Muscle of arm (tissue), 14 donors: ENCODE measurements at places on chromosomes 2 and 18. TPM values are rescaled to one million over a fixed set of nuclear protein-coding genes. Genes with fewer than 3 reads are reported as not detected.

Gene UGT1A5
- not detected for polyA plus RNA-seq

Gene ATG4B
- 50.2 TPM for polyA plus RNA-seq

Gene CD207
- not detected for polyA plus RNA-seq

DNA sequence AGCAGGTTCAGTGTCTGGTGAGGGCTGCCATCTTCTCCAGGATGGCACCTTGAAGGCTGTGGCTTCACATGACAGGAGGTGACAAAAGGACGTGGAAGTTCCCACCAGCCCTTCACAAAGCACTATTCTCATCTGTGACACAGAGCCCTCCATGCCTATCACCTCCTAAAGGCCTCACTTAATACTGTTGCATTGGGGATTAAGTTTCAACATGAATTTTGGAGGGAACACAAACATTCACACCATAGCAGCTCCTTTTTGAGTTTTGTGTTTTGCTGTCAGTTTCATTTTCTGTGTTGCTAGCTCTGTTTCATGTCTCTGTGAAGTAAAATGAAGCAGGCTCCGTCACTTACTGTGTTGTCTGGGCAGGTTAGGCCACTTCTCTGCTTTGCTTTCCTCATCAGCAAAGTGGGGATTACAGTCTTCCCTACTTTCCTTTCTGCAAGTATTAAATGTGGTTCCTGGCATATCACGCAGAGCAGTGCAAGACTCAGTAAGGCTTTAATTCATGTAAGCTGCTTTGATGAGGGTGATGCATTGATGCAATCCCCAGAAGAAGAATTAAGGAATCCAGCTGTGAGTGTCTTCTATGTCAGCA is 31.6 kb downstream of the LIMS1 start:
- DNase-seq: no peak

DNA sequence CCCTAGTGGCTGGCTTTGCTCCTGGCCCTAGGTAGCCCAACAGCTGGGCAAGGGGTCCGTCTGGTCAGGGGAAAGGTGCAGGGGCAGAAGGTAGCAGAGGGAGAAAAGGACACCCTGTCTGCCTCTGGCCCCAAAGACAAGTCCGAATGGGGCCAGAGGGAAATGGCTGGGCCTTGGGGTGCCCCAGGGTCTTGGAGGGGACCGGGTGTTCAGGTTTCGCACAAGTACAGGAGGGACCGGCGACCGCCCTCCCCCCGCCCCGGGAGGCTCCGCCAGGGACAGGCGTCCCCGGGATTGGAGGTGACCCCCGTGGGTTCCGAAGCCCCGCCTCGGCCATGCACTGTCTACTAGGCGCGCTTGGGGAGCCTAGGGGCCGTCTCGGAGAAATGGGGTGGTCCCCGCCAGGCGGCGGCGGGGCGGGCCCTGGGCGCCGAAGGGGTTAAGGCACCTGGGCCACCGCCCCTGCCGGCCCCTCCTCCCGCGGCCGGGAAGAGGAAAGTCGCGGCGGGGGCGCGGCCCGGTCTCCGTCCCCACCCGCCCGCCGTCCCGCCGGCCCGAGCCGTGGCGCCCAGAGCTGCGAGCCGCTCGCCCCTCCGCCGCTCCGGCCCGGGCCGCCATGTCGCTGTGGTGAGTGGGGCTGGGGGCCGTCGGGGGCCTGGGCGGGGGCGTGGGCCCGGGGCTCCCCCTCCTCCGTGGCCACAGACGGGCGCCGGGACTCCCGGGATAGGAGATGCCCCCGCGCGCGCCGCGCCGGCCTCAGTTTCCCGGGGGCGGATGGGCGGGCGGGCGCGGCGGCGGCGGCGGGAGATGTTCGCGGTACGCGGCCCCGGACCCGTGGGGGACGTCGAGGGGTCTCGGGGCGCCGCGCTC is at the start of gene B3GNT7:
B3GNT7 (plus strand) TSS at position 523 of the 870 bp plus-strand sequence; CDS start at position 617, 94 bp downstream.
- DNase-seq: no peak

GRCh38 chr18:24089515-24090337 is 49.1 kb upstream of the CABYR start:
- no peak for DNase-seq

Gene DSG1
- 18.4 TPM for polyA plus RNA-seq

Gene SLC8A1
- 4.4 TPM for polyA plus RNA-seq

- DNase-seq: no peak
Measured at GRCh38 chr2:101064505-101064867, 62.4 kb downstream of the RPL31 start.

DNA sequence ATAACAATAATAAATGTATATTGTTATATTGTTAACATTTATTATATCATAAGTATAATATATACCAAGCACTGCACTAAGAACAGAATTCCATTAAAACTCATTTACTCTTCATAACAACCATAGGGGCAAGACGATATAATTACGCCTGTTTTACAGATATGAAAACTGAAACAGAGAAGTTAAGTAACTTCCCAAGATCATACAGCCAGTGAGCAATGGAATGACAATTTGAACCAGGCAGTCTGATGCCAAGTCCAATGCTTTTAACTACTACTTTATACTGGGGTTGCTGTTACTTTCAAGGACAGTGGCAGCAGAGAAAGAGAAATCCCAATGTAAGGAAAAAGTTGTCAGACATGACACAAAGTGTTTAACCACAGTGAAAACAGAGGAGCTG is 338.8 kb upstream of the ID2 start:
- DNase-seq: no peak
